Karpas-422 (cell line): ENCODE measurements at places on chromosomes 12 and 14. TPM values are rescaled to one million over a fixed set of nuclear protein-coding genes. Genes with fewer than 3 reads are reported as not detected.
A peak's percentile ranks its signal among the peaks of the same experiment; 100 is the strongest.

GRCh38 chr14:22338917-22339715 lies 249.9 kb downstream of the DAD1 start:
- no peak for DNase-seq
- no peak overlapping the region for H3K27ac ChIP-seq
- H3K36me3 ChIP-seq: no peaks in the 10 kb centered on the region
- H3K4me1 ChIP-seq: no peaks in the 10 kb centered on the region

GRCh38 chr12:101939856-101940265 lies 62.5 kb downstream of the DRAM1 start:
- DNase-seq: peak; percentile 87
- no peaks in the 10 kb centered on the region for H3K36me3 ChIP-seq
- H3K27ac ChIP-seq: no peak overlapping the region
- H3K4me3 ChIP-seq: no peak overlapping the region

GRCh38 chr14:102764220-102764671 lies 13.0 kb upstream of the TRAF3 start:
- no peak overlapping the region for H3K27ac ChIP-seq
- peaks cover 34% of the 10 kb centered on the region for H3K4me1 ChIP-seq
- no peaks in the 10 kb centered on the region for H3K36me3 ChIP-seq

The IAPP gene
- total RNA-seq: not detected in 2 replicates

- peaks cover 3% of the 10 kb centered on the region; the same call in 1 of the 2 replicates for H3K27me3 ChIP-seq
- H3K4me1 ChIP-seq: peaks cover 9% of the 10 kb centered on the region
- H3K4me3 ChIP-seq: no peak overlapping the region
- H3K36me3 ChIP-seq: no peaks in the 10 kb centered on the region
- no peak overlapping the region for H3K27ac ChIP-seq
- peak; percentile 27 for DNase-seq
Measured at GRCh38 chr12:26135571-26135970, 10.7 kb upstream of the BHLHE41 start.

- no peak overlapping the region for H3K27ac ChIP-seq
- H3K27me3 ChIP-seq: no peaks in the 10 kb centered on the region
- H3K4me1 ChIP-seq: no peaks in the 10 kb centered on the region
- no peaks in the 10 kb centered on the region for H3K36me3 ChIP-seq
- DNase-seq: no peak
Measured at GRCh38 chr14:56137849-56138248, 19.6 kb downstream of the PELI2 start.

DNA sequence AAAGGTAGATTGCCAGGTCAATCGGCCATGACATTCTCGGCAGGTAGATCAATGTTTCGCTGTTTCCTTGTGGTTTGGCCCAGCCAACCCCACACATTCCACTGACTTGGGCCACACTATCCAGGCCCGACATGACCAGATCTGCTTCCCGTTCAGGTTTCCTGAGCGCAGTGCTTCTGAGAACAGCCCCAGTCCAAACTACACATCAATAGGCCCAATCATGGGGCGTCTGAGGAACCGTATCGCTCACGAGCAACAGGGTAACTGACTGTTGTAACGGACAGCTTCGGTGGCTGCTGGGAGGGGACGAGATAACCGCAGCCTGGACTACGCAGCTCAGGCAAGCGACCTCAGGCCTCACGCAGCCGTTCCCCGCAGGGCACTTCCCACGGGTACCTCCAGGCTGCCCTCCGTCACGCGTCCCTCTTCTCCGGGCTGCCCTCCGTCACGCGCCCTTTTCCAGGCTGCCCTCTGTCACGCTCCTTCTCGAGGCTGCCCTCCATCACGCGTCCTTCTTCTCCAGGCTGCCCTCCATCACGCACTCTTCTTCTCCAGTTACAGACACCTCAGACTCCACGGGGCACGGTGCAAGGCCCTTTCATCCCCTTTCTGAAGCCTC lies 14.7 kb downstream of the ZNF605 start:
- no peak for DNase-seq
- no peak overlapping the region for H3K4me3 ChIP-seq
- peaks cover 43% of the 10 kb centered on the region for H3K36me3 ChIP-seq
- no peaks in the 10 kb centered on the region for H3K27me3 ChIP-seq
- H3K27ac ChIP-seq: no peak overlapping the region

- no peak overlapping the region for H3K4me3 ChIP-seq
- H3K36me3 ChIP-seq: no peaks in the 10 kb centered on the region
- no peaks in the 10 kb centered on the region for H3K4me1 ChIP-seq
- no peaks in the 10 kb centered on the region for H3K27me3 ChIP-seq
Measured at GRCh38 chr12:50859621-50860310, 17.0 kb downstream of the TMPRSS12 start.

- H3K27me3 ChIP-seq: no peaks in the 10 kb centered on the region
- H3K4me1 ChIP-seq: no peaks in the 10 kb centered on the region
- no peak for DNase-seq
- H3K4me3 ChIP-seq: no peak overlapping the region
- H3K36me3 ChIP-seq: no peaks in the 10 kb centered on the region
- no peak overlapping the region for H3K27ac ChIP-seq
Measured at GRCh38 chr12:77746096-77746495, 84.6 kb upstream of the NAV3 start.

- no peaks in the 10 kb centered on the region for H3K4me1 ChIP-seq
- no peaks in the 10 kb centered on the region for H3K36me3 ChIP-seq
- no peak overlapping the region for H3K27ac ChIP-seq
- no peak for DNase-seq
Measured at GRCh38 chr12:24212496-24212895, 263.0 kb upstream of the SOX5 start.

The DAZAP2 gene
- 189 and 362 TPM in 2 replicates for total RNA-seq

- no peaks in the 10 kb centered on the region for H3K4me1 ChIP-seq
- no peaks in the 10 kb centered on the region for H3K27me3 ChIP-seq
- no peaks in the 10 kb centered on the region for H3K36me3 ChIP-seq
- no peak overlapping the region for H3K4me3 ChIP-seq
Measured at GRCh38 chr12:107361970-107362369, 268.6 kb upstream of the CRY1 start.

The LRCOL1 gene
- total RNA-seq: not detected in 2 replicates

The KRT6C gene
- total RNA-seq: not detected in 2 replicates

DNA sequence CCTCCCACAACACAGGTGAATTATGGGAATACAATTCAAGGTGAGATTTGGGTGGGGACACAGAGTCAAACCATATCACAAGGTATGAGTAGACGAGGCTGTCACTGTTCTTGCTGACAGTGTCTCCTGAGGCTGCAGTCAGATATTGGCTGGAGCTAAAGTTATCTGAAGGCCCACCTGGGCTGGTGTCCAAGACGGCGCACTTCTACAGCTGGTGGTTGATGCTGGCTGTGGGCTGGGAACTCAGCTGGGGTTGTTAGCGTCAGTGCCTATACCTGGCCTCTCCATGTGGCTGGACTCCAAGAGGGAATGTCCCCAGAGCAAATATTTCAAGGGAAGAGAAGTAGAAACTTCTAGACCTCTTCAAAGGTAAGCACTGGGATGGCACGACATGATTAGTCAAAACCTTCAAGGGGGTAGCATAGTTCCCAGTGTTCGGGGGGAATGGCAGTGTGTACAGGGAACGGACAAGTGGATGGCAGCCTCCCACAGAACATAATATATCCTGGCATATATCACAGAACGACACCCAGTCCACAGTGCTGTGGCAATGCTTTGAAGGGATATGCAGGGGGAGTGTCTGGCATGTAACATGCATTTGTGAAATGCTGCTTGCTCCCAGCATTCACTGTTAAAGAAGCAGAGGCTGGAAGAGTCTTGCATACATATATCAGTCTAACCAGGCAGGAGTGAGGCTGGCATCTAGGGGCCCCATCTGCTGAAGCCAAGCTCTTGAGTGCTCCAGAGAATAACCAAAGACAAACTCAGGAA lies 126.7 kb upstream of the RFLNA start:
- H3K27ac ChIP-seq: no peak overlapping the region
- H3K4me1 ChIP-seq: no peaks in the 10 kb centered on the region

DNA sequence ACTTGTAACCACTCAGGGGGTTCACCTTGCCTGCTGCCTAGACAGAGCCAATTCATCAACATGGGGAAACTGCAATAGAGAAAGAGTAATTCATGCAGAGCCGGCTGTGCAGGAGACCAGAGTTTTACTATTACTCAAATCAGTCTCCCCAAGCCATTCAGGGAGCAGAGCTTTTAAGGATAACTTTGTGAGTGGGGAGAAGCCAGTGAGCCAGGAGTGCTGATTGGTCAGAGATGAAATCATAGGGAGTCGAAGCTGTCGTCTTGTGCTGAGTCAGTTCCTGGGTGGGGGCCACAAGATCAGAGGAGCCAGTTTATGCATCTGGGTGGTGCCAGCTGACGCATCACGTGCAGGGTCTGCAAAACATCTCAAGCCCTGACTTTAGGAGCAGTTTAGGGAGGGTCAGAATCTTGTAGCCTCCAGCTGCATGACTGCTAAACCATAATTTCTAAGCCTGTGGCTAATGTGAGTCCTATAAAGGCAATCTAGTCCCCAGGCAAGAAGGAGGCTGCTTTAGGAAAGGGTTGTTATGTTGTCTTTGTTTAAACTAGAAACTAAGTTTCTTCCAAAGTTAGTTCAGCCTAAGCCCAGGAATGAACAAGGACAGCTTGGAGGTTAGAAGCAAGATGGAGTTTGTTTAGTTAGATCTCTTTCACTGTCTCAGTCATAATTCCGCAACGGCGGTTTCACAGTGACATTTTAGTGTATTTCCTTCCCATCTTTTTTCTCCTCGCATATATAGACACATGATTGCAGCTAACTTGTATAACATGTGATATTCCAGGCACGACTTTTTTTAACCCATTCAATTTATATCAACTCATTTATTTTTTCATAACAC lies 68.9 kb upstream of the NCOR2 start:
- H3K4me1 ChIP-seq: no peaks in the 10 kb centered on the region
- DNase-seq: no peak

The FGF23 gene
- total RNA-seq: not detected in 2 replicates

The LMNTD1 gene
- not detected in 2 replicates for total RNA-seq

The POTEG gene
- total RNA-seq: not detected in 2 replicates

- no peak for DNase-seq
- no peaks in the 10 kb centered on the region for H3K36me3 ChIP-seq
- H3K27me3 ChIP-seq: no peaks in the 10 kb centered on the region
Measured at GRCh38 chr14:31465111-31465510, 7.8 kb upstream of the DTD2 start.

GRCh38 chr14:24088095-24088494 lies 6.0 kb upstream of the PCK2 start:
- H3K4me1 ChIP-seq: peaks cover 11% of the 10 kb centered on the region
- no peaks in the 10 kb centered on the region for H3K27me3 ChIP-seq
- no peak overlapping the region for H3K4me3 ChIP-seq
- no peak overlapping the region for H3K27ac ChIP-seq
- H3K36me3 ChIP-seq: no peaks in the 10 kb centered on the region
